Naive thymus-derived CD8-positive, alpha-beta T cell (primary cell): ENCODE measurements at places on chromosomes 13 and 19. TPM values are rescaled to one million over a fixed set of nuclear protein-coding genes. Genes with fewer than 3 reads are reported as not detected.

DNA sequence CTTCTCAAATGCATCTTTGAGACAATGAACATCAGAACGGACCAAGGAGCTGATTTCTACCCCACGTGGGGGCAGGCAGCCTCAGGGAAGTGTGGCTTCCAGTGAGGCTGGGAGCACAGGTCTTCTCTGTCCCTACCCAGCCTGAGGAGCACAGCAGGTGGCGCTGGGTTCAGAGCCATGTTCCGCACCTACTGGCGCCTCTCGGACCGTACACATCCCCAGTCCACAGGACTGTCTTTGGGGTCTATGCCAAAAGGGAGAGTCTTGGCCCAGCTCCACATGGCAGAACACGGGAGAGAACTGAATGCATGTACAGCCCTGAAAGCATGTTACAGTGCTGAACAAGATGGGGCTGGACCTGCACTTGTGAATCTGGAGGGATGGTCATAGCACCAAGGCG, 22.6 kb downstream of the SUGP1 start:
- no peak for DNase-seq

GRCh38 chr19:29873024-29873800, 61.4 kb downstream of the CCNE1 start:
- DNase-seq = peak; percentile 73

GPR108 gene
- total RNA-seq = 56.8 TPM

- DNase-seq = no peak
These were observed 448.7 kb upstream of the MIR17HG start for GRCh38 chr13:90898811-90899210.

DNA sequence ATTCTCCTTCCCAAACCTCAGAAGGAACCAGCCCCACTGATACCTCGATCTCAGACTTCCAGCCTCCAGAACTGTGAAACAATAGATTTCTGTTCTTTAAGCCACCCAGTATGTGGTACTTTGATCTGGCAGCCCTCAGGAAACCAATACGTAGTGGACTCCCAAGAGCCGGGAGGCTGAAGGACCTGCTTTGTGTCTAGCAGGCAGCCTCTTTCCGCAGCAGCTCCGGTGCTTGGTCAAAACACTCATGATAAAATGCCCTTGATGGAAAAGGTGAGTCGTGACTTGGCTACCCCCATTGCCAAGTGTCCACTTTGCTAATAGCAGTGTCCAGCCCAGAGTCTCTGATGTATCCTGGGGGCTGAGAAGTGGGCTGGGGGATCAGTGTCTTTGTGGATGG, 158.8 kb upstream of the TMTC4 start:
- no peak for DNase-seq

KLK12 gene
- total RNA-seq = not detected

SUGP2 gene
- total RNA-seq = 136 TPM

CNFN gene
- total RNA-seq = not detected

CCDC169 gene
- total RNA-seq = not detected

- DNase-seq = no peak
These were observed 481.5 kb upstream of the MIR17HG start for GRCh38 chr13:90866006-90866405.

MTUS2 gene
- total RNA-seq = not detected

ATXN8OS gene
- total RNA-seq = not detected

GRCh38 chr13:94703721-94704314, 8.5 kb downstream of the SOX21 start:
- no peak for DNase-seq

KLK11 gene
- total RNA-seq = not detected

CDX2 gene
- total RNA-seq = not detected

GRCh38 chr13:94280349-94280748, 199.1 kb downstream of the DCT start:
- DNase-seq = no peak

DNA sequence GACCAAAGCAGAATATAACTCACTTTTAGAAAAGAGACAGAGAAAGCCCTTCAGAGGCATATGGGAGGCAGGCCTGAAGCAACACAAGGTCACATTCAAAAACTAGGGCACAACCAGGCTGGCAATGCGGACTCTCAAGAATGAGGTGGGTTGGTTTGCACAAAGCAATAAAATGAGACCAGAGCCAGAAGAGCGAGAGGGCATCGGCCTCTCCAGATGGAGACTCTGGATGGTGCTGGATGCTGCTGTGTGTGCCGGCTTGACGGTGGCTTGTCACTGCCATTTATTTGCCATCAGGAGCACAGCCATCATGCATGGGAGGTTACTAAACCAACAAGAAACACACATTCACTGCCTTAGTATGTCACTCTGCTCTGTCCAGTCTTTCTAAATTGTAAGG, 649.4 kb downstream of the DIAPH3 start:
- no peak for DNase-seq

DNA sequence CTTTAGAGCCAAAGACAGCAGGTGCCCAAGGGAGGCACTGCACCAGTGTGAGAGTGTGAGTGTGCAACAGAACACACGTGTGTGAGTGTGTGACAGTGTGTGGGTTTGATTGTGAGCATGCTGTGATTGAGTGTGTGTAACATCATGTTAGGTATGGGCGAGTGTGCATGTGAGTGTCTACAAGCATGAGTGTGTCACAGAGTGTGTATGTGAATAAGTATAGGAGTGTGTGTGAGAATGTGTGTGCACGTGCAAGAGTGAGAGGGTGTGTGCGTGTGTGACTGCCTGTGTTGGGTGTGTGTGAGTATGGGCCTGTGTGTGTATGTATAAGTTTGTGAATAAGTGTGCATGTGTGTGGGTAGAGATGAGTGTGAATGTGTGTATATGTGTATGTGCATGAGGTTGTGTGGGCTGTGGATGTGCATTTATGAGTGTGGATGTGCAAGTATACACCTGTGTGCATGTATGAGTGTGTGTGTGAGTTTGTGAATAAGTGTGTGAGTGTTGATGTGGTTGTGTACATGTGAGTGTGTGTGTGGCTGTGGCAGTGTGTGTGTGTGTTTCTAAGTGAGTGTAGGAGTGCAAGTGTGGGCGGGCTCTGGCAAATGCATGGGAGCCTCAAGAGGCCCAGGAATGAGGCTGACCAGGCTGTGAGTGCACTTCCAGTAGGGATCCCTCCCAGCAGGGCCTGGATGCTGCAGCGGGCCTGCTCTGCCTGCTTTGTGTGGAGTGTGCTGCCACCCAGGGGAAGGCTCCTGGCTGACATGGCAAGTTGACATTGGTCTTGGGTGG, 198.4 kb downstream of the COL4A1 start:
- DNase-seq = no peak

UHRF1 gene
- total RNA-seq = 0.36 TPM

ZFP14 gene
- total RNA-seq = 22.1 TPM

NOSIP gene
- total RNA-seq = 173 TPM

IRS2 gene
- total RNA-seq = 21.5 TPM

GRCh38 chr19:38711726-38712153, 32.5 kb downstream of the CAPN12 start:
- DNase-seq = no peak

GRCh38 chr13:49428041-49428763, 15.7 kb downstream of the CAB39L start:
- DNase-seq = no peak

DNA sequence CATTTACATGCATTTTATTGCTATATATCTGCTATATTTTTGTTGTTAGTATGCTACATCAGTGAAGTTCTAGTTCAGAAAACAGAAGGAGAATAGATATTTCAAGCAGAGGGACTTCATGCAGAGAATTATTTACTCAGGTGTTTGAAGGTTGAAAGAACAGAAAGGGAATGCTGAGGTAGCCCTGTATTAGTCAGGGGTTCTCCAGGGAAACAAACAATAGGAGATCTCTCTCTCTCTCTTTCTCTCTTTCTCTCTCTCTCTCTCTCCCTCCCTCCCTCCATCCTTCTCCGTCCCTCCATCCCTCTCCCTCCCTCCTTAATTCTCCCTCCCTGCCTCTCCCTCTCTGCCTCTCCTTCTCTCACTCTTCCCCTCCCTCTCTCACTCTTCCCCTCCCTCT, 114.3 kb upstream of the TDRD3 start:
- DNase-seq = no peak

DNA sequence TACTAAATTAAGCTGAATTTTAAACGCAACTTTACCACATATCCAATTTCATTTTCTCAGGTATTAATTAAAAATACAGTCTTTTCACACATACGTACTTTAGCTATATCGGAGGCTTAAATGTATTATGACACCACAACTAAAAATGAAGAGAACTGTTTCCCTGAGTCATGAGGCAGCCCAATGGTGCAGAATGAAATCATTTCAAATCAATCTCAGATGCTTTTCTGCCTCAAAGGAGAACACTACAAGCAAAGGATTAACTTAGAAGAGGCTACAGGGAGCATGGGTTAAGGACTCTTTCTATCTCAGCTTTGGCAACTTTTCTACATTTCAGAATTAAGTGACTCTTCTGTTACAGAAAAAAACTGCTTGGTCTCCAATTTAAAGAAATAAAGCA, 516.3 kb upstream of the HTR2A start:
- DNase-seq = no peak

STK24 gene
- total RNA-seq = 110 TPM

CD70 gene
- not detected for total RNA-seq

- DNase-seq = no peak
These were observed 472.8 kb downstream of the DACH1 start for GRCh38 chr13:71394176-71394575.
